Stimulated activated memory B cell treated with anti-CD40 and anti-IgM and Interleukin-4, amounts not matched to agents 10 μg/mL and 1 μg/mL and 100 μg/mL, for 72 hours (primary cell): ENCODE measurements at places on chromosomes 7 and 10.

DNA sequence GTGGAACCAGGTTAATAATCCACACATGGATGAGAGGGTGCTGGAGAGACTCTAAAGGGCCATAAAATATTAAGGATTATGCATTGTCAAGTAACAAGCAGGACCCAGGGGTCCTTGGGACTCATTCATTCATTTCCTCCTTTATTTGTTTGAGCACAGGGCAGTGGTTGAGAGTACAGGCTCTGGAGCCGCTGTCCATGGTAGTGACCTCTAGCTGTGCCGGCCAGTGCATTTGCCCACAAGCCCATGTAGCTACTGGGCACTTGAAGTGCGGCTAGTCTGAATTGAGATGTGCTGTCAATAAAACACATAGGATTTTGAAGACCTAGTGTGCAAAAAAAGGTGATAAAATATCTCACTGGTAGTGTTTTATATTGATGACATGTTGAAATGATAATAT, 137.6 kb downstream of the C10orf105 start:
- no peaks in the 10 kb centered on the region for H3K4me1 ChIP-seq
- no peak overlapping the region for H3K27ac ChIP-seq
- no peak overlapping the region for H3K4me3 ChIP-seq
- no peaks in the 10 kb centered on the region for H3K36me3 ChIP-seq

DNA sequence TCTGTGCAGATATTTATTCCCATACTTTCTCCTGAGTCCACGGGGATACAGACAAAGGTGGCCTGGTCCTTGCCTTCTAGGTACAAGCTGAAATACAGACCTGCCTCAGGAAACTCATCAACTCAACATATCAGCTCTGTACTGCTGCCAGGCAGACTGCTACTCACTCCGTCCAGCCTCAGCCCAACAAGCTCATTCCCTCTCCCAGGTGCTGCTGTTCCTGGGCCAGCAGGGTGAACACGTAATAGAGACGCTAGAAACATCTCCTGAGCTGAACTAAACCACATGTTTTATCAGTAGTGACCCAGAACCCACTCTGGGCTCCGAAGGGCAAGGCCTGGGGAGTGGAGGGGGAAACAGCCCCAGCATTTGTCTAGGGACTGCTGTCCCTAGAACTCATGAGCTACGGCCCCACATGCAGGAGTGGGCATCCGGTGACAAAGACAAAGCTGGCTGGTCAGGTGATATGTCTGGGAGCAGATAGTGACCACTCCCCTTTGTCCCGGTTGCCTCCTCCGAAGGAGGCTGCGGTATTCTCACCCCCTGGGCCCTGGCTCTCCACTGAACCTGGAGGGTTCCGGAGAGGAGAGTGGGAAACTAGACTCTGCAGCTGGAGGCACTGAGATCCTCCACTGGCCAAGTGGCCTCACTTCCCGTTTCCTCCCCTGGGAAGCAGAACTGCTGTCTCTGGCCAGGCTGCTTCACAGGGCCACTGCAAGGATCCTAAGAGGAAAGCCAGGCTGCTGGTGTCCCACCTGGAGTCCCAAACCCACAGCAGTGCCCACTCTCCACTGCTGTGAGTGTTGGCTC, 116.1 kb downstream of the FAM53B start:
- no peaks in the 10 kb centered on the region for H3K27me3 ChIP-seq
- peaks cover 31% of the 10 kb centered on the region for H3K36me3 ChIP-seq
- H3K4me3 ChIP-seq: no peak overlapping the region
- ATAC-seq: no peak

DNA sequence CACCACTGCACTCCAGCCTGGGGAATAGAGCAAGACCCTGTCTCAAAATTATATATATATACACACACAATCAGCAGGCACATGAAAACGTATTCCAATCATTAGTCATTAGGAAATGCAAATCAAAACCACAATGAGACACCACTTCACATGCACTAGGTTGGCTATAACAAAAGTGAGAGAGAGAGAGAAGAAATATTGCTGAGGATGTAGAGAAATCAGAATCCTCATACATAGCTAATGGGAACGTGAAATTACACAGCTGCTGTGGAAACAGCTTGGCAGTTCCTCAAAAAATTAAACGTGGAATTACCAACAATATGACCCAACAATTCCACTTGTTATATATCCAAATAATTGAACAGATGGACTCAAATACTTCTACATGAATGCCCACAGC, 43.3 kb upstream of the CNNM1 start:
- H3K4me1 ChIP-seq: no peaks in the 10 kb centered on the region
- no peaks in the 10 kb centered on the region for H3K36me3 ChIP-seq
- no peak overlapping the region for H3K27ac ChIP-seq
- ATAC-seq: no peak
- H3K27me3 ChIP-seq: peaks cover 40% of the 10 kb centered on the region

DNA sequence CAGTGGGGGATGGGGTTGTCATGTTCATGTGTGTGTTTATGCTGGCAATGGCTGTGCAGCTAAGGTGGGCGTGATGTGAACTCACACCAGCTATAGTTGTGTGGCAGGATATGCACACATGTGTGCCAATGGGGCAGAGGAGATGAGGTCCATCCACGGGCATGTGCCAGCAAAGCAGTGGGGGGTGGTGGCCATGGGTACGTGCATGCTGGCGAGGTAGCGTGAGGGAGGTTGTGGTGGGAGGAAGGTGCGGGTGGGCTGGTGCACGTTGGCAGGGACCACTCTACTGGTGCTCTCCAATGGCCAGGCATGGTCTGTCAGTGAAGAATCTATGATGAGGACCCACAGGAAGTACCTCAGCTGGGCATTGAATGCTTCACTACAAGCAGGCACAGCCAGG, 567.5 kb upstream of the SORCS1 start:
- peaks cover 5% of the 10 kb centered on the region for H3K36me3 ChIP-seq
- H3K4me1 ChIP-seq: no peaks in the 10 kb centered on the region
- no peak for ATAC-seq
- no peak overlapping the region for H3K4me3 ChIP-seq
- no peaks in the 10 kb centered on the region for H3K27me3 ChIP-seq

DNA sequence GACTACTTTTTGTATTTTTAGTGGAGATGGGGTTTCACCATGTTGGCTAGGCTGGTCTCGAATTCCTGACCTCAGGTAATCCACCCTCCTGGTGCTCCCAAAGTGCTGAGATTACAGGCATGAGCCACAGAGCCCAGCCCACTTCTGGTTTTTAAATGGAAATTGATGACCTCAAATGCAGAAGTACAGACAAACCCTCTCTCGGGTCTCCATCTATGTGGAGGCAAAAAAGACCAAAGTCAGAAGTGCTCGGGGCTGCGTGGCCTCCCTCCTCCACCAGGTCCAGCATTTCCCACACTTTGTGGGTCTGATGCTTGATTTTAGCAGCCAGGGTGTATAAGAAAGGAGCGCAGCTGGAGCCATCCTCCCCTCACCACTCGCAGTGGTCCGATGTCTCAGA, 187.3 kb upstream of the AUTS2 start:
- H3K27me3 ChIP-seq: no peaks in the 10 kb centered on the region
- H3K4me1 ChIP-seq: peaks cover 9% of the 10 kb centered on the region
- no peaks in the 10 kb centered on the region for H3K36me3 ChIP-seq
- ATAC-seq: peak; percentile 51
- H3K4me3 ChIP-seq: no peak overlapping the region

GRCh38 chr7:35728412-35729060, 33.6 kb upstream of the HERPUD2 start:
- peaks cover 92% of the 10 kb centered on the region for H3K4me1 ChIP-seq
- H3K27me3 ChIP-seq: no peaks in the 10 kb centered on the region
- no peak for ATAC-seq

DNA sequence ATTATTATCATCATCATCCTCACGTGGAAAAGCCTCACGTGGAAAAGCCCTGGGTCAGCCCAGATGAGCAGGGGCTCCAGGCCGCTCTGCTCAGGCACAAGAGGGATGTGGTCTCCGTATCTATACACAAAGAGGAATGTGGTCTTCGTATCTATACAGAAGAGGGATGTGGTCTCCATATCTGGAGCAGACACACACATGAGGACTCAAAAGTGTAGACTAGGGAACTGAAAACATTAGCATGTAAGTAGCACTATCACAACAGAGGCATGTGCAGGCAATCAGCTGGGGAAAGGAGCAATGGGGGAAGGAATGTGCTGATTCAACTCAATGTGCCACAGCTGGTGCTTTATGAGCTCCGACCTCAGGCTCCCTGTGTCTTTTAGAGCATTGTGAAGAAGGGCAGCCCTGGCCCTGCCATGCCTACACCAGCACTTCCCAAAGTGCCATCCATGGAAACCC, 86.5 kb downstream of the PLXNA4 start:
- no peak overlapping the region for H3K27ac ChIP-seq
- H3K36me3 ChIP-seq: no peaks in the 10 kb centered on the region
- H3K27me3 ChIP-seq: peaks cover 2% of the 10 kb centered on the region
- ATAC-seq: no peak

DNA sequence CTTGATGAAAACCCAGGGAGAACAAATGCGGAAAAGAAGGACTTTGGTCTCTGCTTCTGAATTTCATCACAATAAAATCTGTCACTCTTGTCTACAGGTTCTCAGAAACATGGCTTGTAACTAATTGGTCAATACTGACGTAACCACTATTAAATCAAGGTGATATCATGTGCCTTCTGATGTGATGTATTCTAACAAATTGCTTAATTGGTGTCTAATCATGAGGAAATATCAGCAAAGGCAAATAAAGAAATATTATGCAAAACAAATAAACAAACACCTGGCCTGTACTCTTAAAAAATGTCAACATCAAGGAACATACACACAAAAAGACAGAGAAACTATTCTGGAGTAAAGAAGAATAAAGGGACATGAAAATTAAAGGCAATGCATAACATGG, 1165.0 kb downstream of the NXPH1 start:
- H3K27ac ChIP-seq: no peak overlapping the region
- no peak overlapping the region for H3K4me3 ChIP-seq
- H3K36me3 ChIP-seq: no peaks in the 10 kb centered on the region
- no peaks in the 10 kb centered on the region for H3K27me3 ChIP-seq

GRCh38 chr7:52635021-52635420, 400.4 kb upstream of the POM121L12 start:
- no peak for ATAC-seq
- no peaks in the 10 kb centered on the region for H3K27me3 ChIP-seq
- H3K27ac ChIP-seq: no peak overlapping the region

DNA sequence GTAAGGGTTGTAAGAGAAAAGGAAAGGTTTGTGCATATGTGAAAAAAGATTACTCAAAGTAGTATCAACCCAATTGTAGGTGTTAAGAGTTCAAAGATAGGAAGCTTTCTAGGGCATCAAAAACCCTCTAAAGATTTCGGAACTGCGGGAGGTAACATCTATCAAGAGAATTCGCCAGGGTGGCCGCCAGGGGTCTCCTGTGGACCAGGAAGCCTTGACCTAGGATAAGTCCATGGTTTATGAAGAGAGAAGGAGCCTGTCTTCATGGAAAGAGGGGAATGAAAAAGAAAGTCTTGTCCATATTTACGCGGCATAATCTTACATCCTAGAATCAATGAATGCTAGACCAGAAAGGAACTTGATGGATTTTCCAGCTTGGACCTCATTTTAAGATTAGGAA, 140.7 kb upstream of the CALCR start:
- H3K4me1 ChIP-seq: peaks cover 6% of the 10 kb centered on the region
- H3K27ac ChIP-seq: no peak overlapping the region
- peaks cover 20% of the 10 kb centered on the region for H3K27me3 ChIP-seq
- no peaks in the 10 kb centered on the region for H3K36me3 ChIP-seq
- H3K4me3 ChIP-seq: no peak overlapping the region
